A549 (cell line): ENCODE measurements at places on chromosomes 5 and 9.

GRCh38 chr9:132014218-132014805 lies 65.4 kb downstream of the MED27 start:
- DNase-seq = no peak

DNA sequence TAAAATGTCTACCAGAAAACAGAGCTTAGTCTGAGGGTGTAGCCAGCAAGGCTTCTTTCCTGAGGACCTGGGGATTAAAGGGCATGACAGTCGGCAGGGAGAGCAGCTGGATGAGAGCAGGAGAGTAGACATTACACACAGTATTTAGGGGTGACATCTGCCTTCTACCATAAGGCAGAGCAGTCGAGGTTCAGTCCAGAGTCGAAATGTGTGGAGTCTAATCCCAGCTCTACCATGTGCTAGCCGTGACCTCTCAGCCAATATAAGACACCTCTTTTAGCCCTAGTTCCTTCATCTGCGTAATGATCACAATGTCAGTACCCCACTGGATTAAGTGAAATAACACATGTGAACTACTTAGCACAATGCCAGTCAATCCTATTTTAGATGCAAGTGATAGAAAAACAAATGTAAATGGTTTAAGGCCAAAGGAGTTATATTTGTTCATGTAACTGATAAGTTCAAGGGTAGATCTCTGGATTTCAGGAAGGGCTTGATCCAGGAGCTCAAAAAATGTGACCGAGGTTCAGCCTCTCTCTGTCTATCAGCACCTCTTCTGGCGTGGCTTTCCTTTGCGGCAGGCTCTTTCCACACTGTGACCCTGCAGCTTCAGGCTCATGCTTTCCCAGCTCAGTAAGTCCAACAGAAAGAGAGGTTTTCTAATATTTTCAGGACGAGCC lies 16.2 kb upstream of the CPLX2 start:
- DNase-seq = no peak

DNA sequence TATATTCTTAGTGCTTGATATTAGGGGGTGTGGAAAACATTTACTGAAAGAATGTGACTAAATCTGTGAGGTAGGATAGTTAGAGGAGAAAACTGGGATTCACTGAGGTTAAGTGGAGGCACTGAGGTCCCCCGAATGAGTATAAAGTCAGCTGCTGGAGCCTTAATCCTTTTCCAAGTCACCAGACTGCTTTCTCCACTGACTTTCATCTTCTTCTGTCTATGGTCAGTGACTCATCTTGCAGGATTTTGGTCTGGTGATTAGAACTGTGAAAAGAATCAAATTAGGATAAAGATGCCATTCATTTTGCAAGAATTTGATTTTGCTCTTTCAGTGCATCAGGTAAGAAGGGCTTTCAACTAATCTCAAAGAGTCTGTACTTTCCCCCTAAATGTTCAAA lies 89.3 kb upstream of the ALDH1A1 start:
- DNase-seq = no peak

DNA sequence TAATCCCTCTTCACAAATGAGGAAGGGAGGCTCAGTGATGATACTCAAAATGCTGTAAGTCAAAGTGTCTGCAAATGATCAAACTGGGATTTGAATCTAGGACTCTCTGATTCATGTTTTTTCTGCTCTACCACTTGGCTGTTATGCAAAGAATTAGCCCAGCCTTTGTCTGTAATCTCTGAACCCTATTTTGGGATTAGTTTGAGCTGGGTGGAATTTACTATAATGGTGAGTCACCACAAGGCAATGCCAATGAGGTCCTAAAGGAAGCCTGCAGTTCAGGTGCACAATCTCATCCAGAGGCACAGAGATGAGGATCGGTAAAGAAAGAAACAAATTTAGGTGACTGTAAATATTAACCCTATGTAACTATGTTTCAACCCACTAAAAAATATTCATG lies 29.2 kb downstream of the RFK start:
- no peak for DNase-seq

DNA sequence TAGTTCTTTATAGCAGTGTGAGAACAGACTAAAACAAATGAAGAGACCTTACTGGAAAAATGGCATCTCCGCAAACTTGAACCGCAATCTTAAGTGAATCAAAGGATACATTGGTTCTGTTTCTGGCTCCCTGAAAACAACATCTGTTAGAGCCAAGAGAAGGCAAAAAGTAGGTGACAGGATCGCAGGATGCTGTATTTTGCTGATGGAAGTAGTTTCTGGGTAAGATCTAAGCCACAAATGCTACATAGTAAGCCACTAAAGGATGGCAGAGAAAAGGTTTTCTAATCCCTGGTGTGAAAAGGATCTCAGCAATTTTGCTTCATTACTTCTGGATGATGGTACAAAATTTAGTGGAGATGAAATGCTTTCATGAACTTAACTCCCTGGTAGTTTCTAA lies 63.3 kb upstream of the HTR4 start:
- no peak for DNase-seq

GRCh38 chr9:70049236-70049635 lies 5.6 kb downstream of the MAMDC2 start:
- no peak for DNase-seq

GRCh38 chr5:159427180-159428012 lies 97.1 kb upstream of the IL12B start:
- DNase-seq = no peak

DNA sequence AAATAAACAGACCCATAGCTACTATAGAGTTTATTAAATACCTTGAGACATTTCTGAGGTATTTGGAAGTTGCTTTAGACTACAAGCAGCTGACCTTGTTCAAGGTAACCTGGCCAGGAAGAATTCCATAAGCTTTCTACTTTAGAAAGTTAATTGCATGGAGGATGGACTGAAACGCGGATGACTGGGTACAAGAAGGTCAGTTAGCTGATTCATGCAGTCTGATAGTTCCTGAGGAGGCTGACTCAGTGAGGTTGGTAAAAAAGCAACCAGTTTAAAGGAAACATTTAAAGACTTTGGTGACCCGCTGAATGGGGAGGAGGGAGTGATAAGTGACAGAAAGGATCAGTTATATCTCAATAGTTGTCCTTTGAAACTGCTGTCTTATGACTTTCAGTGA lies 670.1 kb upstream of the CDH9 start:
- peak; percentile 14 for DNase-seq

GRCh38 chr9:4303006-4303405 lies 3.1 kb upstream of the GLIS3 start:
- DNase-seq = no peak

GRCh38 chr5:41707853-41708603 lies 162.2 kb downstream of the OXCT1 start:
- peak; percentile 27 for DNase-seq

DNA sequence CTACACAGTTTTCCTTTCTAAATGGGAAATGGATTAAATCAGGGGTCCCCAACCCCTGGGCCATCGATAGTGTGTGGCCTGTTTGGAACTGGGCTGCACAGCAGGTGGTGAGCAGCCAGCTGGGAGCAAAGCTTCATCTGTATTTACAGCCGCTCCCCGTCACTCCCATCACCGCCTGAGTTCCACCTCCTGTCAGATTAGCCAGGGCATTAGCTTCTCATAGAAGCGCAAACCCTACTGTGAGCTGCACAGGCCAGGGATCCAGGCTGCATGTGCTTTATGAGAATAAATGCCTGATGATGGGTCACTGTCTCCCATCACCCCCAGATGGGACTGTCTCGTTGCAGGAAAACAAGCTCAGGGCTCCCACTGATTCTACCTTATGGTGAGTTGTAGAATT lies 41.2 kb upstream of the FLT4 start:
- DNase-seq = no peak

- no peak for DNase-seq
Measured at GRCh38 chr9:112000743-112001142, 104.1 kb downstream of the UGCG start.

- DNase-seq = no peak
Measured at GRCh38 chr5:3161672-3162071, 410.2 kb upstream of the IRX2 start.

DNA sequence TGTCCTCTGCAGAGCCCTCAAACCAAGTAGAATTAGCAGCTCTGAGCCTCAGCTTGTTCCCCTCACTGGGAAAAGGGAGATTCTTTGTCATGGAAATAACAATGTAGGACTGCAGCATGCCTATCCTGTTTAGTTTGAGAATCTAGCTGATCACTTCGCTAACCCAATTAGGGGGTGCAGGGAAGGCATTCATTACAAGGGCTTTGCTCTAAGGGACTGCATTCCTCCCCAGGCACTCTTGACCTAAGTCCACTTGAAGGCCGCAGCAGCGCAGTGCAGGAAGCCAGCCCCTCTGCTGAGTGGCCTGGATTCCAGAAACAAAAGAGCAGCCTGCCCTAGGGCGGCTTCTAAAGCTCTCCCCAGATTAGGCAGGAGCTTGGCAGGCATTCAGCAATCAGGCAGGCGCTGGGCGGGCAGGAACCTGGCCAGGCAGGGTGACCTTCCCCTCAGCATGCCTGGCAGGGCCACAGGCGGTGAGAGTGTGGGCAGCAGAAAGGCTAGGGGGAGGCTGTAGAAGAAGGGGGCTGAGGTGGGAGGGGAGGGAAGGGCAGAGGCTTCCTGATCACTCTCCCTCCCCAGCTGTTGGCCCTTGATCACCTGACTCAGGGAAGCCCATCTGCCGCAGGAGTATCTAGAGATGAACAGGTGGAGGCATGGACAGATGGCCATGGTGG lies 24.8 kb downstream of the CCNJL start:
- no peak for DNase-seq

- DNase-seq = no peak
Measured at GRCh38 chr9:129236441-129237145, 58.5 kb upstream of the IER5L start.
